ENCODE measurements at places on chromosomes 3 and 15. TPM values are rescaled to one million over a fixed set of nuclear protein-coding genes. Genes with fewer than 3 reads are reported as not detected.

The KIF7 gene
- total RNA-seq: 2.6 TPM

The TOPBP1 gene
- total RNA-seq: 65.9 TPM

The ADAMTS7 gene
- 0.13 TPM for total RNA-seq

The CCDC174 gene
- 15.4 TPM for total RNA-seq

All from activated T-cell treated with anti-CD3 and anti-CD28 coated beads, Interleukin-2, amount 50 U/mL, for 4 hours (primary cell).